ENCODE measurements at places on chromosomes 3 and 15. TPM values are rescaled to one million over a fixed set of nuclear protein-coding genes. Genes with fewer than 3 reads are reported as not detected.

DNA sequence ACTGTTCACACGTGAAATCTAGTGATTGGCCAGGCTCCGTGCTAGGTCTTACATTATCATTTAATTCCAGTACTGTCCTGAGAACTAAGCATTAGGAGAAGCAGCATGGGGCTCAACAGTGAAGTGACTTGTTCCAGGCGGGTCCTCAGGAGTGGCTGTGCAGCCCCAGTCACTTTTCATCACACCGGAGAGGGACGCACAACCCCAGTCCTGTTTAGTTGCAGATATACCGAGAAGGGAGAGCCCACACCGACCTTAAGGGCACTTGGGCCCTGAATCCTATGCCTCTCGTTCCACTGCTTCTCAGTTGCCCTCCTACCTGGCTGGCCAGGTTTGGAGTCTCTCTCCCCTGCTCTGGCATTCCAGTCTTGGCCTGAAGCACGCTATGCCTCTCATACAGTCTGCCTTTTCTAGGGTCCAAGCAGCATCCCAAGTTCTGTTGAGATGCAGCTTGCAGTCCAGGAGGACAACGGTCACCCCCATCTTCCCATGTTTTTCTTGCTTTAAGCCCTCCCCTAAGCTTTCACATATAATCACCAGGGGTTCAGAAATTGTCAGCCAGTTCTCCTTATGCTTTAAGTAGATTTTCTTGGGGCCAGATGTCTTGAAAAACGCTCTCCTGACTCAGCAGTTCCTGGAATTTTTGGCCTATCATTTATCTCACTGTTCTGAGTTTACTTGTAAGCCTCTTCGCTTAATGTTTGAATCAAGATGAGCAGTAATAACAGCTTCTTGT lies 10.1 kb downstream of the FAM131A start:
- DNase-seq: peak; percentile 75

DNA sequence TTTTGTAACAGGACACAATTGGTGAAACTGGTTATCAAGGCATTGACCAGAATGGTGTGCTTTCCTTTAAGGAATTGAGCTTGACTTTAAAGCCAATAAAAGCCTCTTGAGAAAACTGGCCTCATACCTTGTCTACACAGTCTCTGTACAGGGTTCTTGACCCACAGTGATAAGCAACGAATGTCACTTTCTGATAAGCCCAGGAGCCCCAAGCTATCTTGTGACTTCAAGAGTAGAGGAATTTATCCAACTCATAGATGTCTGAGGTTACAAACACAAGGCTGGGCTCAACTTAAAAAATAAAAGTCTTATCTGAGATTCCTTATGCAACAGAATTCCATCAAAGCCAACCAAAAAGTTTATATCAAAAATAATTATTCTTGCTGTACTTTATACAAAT lies 212.1 kb downstream of the GBE1 start:
- no peak for DNase-seq

Gene ANKRD63
- total RNA-seq: not detected

- DNase-seq: no peak
Observed at GRCh38 chr3:126257984-126258383, 77.6 kb upstream of the ALDH1L1 start.

Gene MNS1
- 2.2 TPM for total RNA-seq

GRCh38 chr3:184261270-184261853 lies at the start of gene CAMK2N2:
Gene CAMK2N2, minus strand, starts transcription at chr3:184261553. Its CDS starts 268 bp downstream, at chr3:184261285.
- peak; percentile 98 for DNase-seq

DNA sequence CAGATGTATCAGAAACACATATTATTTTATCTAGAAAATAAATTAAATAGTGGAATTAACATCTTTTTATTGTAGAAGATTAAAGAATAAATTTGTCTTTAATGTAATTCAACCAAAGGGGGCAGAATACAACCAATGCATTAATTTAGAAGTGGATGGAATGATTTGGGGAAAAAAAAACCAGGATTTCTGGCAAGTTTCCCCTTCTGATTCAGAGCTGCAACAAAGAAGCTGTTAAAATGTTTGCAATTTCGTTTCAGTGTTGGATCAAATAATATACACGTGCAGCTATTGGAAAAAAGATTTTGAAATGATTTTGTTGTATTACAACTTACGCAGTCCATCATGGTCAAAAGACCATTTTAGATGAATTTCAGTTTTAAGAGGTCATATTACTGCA lies 71.6 kb upstream of the ZNF280D start:
- DNase-seq: no peak

- DNase-seq: no peak
Observed at GRCh38 chr3:193782276-193782647, 189.3 kb downstream of the OPA1 start.

- DNase-seq: no peak
Observed at GRCh38 chr3:187265461-187265955, 26.0 kb downstream of the MASP1 start.

- no peak for DNase-seq
Observed at GRCh38 chr15:75900577-75900976, 3.1 kb upstream of the FBXO22 start.

Gene SLCO2A1
- total RNA-seq: 0.36 TPM

DNA sequence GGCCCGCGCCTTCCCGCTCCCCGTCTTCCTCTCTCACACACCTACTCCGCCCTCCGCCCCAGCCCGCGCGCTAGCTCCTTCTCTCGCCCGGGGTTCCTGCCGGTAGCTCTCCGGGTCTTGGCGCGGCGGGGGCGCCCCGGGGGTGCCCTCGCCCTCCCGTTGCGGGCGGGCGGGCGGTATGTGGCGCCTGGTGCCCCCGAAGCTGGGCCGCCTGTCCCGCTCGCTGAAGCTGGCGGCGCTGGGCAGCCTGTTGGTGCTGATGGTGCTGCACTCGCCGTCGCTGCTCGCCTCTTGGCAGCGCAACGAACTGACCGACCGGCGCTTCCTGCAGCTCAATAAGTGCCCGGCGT lies 507 bp downstream of the DIPK2A start:
- DNase-seq: no peak

Gene MYZAP
- total RNA-seq: not detected

DNA sequence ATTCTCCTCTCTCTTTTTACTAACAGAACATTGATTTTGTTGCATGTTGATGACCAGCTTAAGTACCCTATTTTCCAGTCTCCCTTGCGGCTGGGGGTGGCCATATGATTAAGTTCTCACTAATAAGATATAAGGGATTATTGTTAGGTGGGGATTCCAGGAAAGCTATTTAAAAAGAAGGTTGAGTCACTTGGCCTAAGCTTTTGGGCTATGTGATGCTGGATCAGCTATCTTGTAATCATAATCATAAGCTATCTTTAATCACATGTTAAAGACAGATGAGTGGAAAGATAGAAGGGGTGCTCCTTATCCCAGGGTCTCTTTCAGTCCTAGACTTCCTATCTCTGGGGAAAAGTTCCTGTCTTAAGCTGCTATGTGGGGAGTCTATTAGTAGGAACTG lies 59.9 kb downstream of the CGNL1 start:
- DNase-seq: no peak

Gene CIDEC
- total RNA-seq: not detected
